ENCODE measurements at places on chromosomes 13 and 19. TPM values are rescaled to one million over a fixed set of nuclear protein-coding genes. Genes with fewer than 3 reads are reported as not detected.
A peak's percentile ranks its signal among the peaks of the same experiment; 100 is the strongest.

GRCh38 chr13:77172650-77173049 is 145.7 kb upstream of the FBXL3 start:
- no peak overlapping the region for H3K4me3 ChIP-seq
- H3K36me3 ChIP-seq = peaks cover 11% of the 10 kb centered on the region
- H3K4me1 ChIP-seq = no peaks in the 10 kb centered on the region
- H3K27me3 ChIP-seq = no peaks in the 10 kb centered on the region

GRCh38 chr13:64928696-64929499 is 2301.2 kb downstream of the PCDH9 start:
- H3K27ac ChIP-seq = no peak overlapping the region
- no peaks in the 10 kb centered on the region for H3K36me3 ChIP-seq
- DNase-seq = no peak
- no peak overlapping the region for H3K4me3 ChIP-seq
- no peaks in the 10 kb centered on the region for H3K4me1 ChIP-seq

DNA sequence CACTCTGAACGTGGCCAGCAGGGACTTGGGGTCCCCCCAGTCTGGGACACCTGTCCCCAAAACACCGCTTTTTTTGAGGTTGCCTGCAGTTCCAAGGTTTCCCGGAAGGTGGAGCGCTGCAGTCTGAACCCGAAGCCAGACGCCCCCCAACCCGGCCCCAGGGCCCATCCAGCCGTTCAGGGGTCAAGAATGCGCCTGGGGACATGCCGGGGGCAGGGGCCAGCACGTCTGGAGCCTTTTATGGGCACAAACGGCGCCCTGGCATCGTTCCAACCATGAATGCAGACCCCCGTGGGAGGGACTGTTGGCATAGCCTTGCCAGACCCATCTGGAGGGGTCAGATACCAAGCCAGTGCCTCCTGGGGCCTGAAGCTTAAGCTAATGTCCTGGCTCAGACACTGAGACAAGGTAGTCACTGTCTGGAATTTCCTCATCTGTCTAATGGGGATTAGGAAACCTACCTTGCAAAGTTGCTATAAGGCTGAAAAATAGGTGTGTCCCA is 6.9 kb downstream of the S1PR5 start:
- H3K36me3 ChIP-seq = no peaks in the 10 kb centered on the region
- DNase-seq = peak; percentile 86
- H3K4me1 ChIP-seq = 0 out of 2 replicates have a peak, but pooled peaks cover 4% of the 10 kb centered on the region
- no peak overlapping the region for H3K27ac ChIP-seq
- H3K27me3 ChIP-seq = peaks cover 35% of the 10 kb centered on the region

GRCh38 chr13:75091718-75092117 is 390.3 kb downstream of the TBC1D4 start:
- H3K4me3 ChIP-seq = no peak overlapping the region
- DNase-seq = peak; percentile 21

- no peaks in the 10 kb centered on the region for H3K36me3 ChIP-seq
- no peak overlapping the region for H3K4me3 ChIP-seq
- no peaks in the 10 kb centered on the region for H3K27me3 ChIP-seq
- no peak overlapping the region for H3K27ac ChIP-seq
These were observed 12.6 kb downstream of the NAXD start for GRCh38 chr13:110627761-110628476.

GRCh38 chr19:30566681-30567420 is 194.7 kb downstream of the ZNF536 start:
- peaks cover 22% of the 10 kb centered on the region for H3K4me1 ChIP-seq
- H3K36me3 ChIP-seq = no peaks in the 10 kb centered on the region
- no peak overlapping the region for H3K4me3 ChIP-seq
- no peak for DNase-seq

DNA sequence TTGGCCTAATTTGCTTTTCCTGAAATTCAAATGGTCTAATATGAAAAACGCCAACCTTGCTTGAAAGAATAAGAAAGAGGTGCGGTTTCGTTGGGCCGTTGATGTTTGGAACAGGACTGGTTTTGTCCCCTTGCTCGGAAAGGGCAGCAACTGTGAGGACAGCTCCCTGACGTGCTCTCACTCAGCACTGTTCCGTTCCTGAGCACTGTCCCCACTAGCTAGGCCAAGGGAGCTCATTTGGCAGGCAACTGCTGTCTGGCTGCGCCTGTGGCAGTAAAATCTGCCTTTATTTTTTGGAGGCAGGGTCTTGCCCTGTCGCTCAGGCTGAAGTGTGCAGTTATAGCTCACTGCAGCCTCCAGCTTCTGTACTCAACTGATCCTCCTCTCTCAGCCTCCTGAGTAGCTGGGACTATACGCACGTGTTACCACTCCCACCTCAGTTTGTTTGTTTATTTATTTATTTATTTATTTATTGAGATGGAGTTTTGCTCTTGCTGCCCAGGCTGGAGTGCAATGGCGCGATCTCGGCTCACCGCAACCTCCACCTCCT is 4.5 kb downstream of the LDLR start:
- H3K27ac ChIP-seq = peak overlapping the region; percentile 88
- DNase-seq = no peak
- peaks cover 68% of the 10 kb centered on the region for H3K36me3 ChIP-seq
- no peaks in the 10 kb centered on the region for H3K27me3 ChIP-seq
- H3K4me1 ChIP-seq = peaks cover 42% of the 10 kb centered on the region

- H3K4me1 ChIP-seq = peaks cover 15% of the 10 kb centered on the region
- no peak overlapping the region for H3K4me3 ChIP-seq
- H3K36me3 ChIP-seq = no peaks in the 10 kb centered on the region
- DNase-seq = no peak
- no peak overlapping the region for H3K27ac ChIP-seq
These were observed 60.1 kb downstream of the DCT start for GRCh38 chr13:94419304-94419924.

DNA sequence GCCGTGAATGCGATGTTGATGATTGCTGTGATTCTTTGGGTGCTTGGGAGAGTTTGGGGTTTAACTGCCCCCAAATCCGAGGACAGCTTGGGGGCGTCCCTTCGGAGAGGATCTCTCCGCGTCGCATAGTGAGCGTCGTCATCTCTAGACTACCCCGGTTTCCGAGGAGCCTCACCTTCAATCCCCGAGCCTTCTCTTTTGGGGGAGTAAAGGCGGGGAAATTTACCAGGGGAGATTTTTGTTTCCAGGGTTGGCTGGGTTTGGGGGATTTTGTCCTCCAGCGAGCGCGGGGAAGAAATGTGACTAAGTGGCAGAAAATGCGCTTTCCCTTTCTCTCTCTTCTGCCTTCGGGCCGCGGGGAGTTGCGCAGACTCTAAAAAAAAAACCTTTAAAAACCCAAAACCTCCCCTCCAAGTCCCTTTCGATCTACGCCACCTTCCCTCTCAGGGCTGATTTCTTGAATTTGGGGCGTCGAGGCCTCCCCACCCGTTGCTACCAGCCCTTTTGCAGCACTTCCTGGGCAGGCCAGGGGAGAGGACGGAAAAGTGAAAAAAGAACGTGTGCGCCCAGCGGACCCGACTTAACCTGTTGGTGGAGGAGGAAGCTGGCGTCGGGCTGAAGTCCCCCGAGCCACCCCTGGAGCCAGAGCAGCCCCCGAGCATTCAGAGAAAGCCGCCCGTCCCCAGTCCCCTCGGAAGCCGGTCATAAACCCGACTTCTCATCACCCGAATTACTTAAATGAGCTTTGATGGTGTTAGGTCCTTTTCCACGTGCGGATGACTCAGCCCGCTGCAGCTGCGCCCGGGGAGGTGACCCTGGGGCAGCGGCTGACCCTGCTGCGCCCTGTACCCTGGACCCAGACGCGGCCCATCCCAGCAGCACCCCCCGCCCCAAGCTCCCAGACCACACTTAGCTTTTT is 17.7 kb downstream of the NFIX start:
- peaks cover 77% of the 10 kb centered on the region for H3K4me1 ChIP-seq
- no peak overlapping the region for H3K27ac ChIP-seq
- no peaks in the 10 kb centered on the region for H3K36me3 ChIP-seq

Gene ONECUT3
- not detected for total RNA-seq

Gene CSNK1G2
- 113 TPM for total RNA-seq

Gene ADGRE3
- total RNA-seq = not detected

Gene DNAJC15
- 5.6 TPM for total RNA-seq

Gene KLK3
- total RNA-seq = not detected

Gene ADM5
- total RNA-seq = 5.7 TPM

Gene CGB1
- total RNA-seq = not detected

Gene ZNF17
- total RNA-seq = 15.0 TPM

Gene TTC9B
- 0.63 TPM for total RNA-seq

Gene TNFSF13B
- total RNA-seq = 0.10 TPM
